Spleen (tissue), 13 donors: ENCODE measurements at places on chromosomes 1 and 21.

- no peak for DNase-seq
Measured at GRCh38 chr1:111886741-111887140, 102.7 kb downstream of the KCND3 start.

DNA sequence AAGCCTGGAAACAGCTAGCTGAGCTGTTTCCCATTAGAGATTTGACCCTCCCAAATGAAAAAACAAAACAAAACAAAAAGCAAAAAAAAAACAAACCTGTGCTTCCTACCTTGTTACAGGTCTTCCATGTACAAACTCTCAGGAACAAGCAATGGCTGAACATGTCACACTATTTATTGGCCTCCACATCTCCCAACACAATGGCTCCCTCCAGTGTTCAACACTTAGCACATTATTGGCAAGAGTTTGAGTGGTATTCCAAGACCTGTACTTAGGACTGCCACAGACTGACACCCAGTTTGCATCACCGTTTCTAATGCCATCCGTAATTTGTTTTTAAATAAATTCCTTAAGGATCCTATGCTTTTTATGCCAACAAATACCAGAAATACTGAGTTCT lies 195.0 kb upstream of the OLFM3 start:
- DNase-seq = no peak

DNA sequence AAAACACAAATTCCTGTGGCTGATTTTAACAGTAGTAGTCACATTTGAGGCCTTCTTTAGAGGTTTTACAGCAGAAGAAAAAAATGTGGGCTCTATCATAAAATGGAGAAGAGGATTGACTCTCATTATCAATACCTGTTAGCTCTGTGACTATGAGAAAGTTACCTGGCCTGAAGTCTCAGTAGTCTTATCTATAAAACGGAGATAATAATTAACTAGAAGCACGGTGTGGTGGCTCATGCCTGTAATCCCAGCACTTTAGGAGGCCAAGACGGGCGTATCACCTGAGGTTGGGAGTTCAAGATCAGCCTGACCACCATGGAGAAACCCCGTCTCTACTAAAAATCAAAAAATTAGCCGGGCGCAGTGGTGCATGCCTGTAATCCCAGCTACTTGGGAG lies 90.4 kb upstream of the PLPPR4 start:
- DNase-seq = no peak

DNA sequence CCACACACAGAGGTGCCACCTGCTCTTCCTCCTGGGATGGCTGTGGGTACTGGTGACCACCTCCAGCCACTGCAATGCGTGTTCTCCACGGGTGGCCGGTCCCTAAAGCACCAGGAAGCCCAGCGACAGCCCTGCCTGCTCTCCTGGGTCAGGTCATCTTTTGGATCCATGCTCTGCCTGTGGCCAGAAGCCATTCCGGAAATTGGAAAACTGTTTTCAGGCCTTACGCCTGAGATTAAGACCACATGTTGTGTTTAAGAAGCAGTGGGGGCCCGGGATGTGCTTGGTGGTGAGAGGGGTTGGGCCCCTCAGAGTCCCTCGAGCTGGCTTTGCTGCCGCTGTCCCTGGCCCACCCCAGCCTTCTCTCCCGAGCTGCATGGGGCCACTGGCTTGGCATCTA lies 150.8 kb downstream of the PEX14 start:
- DNase-seq = peak; percentile 33

DNA sequence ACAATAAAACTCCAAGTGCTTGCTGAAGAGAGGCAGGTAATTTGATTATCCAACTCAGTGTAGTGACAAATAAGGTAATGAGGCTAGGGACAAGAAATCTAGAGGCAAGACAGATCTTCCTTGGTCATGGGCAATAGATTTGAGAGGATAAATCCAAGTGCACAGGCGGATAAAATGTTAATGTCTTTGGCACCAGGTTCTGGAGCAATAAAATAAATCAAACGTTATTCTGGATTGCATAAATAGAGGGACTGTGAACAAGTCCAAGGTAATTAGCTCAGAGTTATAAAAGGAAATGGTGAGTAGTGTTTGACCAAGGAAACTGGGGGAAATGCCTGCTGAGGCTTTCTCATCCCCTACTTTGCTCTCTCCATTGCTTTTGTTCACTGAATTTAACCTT lies 329.3 kb upstream of the PROX1 start:
- no peak for DNase-seq

GRCh38 chr1:26771643-26772321 lies 16.0 kb upstream of the PIGV start:
- no peak for DNase-seq

GRCh38 chr1:200116324-200116723 lies 88.8 kb downstream of the NR5A2 start:
- no peak for DNase-seq

- no peak for DNase-seq
Measured at GRCh38 chr1:42319128-42319851, 15.7 kb downstream of the FOXJ3 start.

DNA sequence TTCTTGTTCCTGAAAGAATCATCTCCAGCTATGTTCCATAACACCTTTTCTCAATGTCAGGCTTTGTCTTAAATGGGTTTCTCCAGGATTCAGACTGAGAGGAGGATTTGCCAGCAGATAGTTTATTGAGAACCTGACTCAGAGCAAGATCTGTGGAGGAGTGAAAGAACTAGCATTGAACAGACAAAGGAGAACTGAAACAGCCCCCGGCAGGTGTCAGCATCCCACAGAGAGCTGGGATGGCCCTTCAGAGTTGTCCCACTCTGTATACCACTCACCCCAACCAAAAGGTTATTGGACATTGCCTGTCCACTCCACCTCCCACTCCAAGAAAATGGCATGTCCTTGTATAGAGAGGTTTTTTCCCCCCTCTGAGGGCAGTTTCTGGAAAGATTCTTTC lies 270.7 kb downstream of the PAPPA2 start:
- no peak for DNase-seq

GRCh38 chr1:190168116-190168892 lies 309.4 kb downstream of the BRINP3 start:
- DNase-seq = no peak

DNA sequence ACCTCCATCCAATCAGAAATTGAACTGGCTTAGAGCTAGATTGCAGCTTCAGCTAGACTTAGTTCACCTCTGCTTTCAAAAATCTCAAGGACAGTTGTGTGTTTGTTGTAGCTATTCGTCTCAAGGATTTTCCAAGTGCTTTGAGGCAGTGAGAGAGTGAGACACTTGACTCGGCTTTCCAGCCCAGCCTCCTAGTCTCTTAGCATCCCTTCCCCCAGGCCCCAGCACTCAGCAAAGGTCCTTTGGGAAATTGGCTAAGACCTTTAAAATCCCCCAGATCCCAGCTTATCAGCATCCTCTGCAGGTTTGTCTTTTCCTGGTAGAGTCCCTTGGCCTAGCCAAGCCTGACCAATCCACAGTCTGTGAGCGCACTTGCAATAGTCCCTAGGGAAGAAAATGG lies 47.9 kb upstream of the PROX1 start:
- DNase-seq = no peak

DNA sequence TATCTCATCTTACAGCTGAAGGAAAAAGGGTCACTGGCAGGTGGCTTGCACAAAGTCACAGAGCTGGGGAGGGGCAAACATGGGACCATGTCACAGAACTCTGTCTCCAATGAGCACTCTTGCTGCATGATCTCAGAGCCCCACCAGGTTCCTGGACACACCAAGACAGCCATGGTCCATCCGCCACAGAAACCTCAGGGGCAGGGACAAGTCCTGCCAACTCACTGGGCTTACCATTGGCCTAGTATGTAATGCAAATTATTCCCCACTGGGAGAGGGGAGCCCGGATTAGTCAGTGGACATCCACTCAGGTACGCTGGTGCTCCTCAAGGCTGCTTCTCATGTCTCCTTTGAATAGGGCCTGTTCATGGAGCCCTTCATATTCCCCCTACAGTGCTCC lies 14.2 kb downstream of the S100A7A start:
- no peak for DNase-seq

- DNase-seq = peak; percentile 47
Measured at GRCh38 chr1:911875-912739, 11.6 kb upstream of the SAMD11 start.

- DNase-seq = no peak
Measured at GRCh38 chr1:79817031-79817560, 810.6 kb upstream of the ADGRL4 start.

- peak; percentile 19 for DNase-seq
Measured at GRCh38 chr1:7539769-7540175, 231.3 kb upstream of the VAMP3 start.

DNA sequence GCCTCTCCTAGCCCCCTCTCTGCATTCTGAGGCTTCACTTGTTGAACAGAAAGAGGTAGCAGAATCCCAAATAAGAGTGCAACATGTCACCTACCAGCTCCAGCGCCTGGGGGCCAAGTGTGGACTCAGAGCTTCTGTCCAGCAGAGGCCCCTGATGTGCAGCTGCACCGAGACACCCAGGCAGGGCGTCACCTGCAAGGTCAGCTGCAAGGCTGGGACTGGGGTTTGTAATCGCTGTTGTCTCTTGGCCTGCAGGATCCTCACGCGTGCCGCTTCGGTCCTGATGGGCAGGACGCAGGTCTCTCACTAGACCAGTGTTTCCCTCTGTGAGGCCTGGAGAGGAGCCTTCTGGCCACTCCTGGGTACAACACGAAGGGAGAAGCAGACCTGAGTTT lies 4.3 kb upstream of the SLX9 start:
- peak; percentile 74 for DNase-seq

GRCh38 chr1:221522529-221522940 lies 219.4 kb downstream of the DUSP10 start:
- no peak for DNase-seq

DNA sequence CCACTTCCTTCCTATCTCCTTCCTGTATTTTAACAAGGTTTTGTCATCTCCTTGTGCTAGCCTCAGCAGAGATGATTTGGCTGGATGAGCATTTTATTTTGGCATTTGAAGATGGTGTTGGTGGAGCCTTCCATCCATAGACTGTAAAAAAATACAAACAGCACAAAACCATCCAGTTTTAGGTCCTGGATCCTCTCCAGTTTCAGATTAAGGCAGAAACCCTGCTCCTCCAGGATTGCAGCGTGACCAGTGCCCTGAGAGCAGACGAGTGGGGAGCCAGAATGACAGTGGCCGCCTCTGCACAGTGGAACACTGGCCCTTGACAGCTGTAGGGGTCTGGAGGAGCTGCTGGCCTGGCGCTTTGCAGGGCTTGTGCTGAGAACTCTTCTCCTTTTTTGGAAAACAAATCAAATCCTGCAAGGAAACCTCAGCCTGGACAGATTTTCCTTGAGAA lies 72.2 kb upstream of the GADD45A start:
- no peak for DNase-seq

DNA sequence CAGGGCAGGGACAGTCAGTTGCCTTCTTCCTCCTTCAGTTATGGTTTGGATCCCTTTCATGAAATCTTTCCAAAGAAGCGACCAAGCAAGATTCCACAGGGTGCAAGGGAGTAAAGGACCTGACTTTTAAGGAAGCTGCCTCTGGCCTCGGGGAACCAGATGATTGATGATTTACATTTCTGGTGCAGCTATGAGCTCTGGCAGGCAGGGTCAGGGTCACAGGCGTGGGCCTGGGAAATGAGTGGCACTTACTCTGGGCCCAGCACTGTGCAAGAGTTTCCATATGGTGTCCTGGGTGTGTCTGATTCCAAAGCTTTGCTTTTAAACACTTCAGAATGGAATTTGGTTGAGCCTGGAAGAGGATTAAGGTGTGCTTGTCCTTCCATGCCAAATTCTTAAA lies 7.2 kb upstream of the CRABP2 start:
- no peak for DNase-seq

DNA sequence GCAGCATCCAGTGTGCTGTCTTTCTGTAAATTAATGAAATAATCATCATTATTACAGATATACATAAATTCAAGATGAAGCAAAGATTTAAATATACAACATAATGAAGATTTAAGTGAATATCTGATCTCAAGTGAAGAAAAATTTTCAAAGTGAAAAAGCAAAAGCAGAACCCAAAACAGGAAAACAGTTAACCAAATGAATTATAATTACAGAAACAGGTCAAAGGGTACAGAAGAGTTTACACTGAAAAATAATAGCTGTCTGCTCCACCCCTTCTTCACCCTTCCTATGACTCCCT lies 44.8 kb upstream of the GTF2B start:
- no peak for DNase-seq

DNA sequence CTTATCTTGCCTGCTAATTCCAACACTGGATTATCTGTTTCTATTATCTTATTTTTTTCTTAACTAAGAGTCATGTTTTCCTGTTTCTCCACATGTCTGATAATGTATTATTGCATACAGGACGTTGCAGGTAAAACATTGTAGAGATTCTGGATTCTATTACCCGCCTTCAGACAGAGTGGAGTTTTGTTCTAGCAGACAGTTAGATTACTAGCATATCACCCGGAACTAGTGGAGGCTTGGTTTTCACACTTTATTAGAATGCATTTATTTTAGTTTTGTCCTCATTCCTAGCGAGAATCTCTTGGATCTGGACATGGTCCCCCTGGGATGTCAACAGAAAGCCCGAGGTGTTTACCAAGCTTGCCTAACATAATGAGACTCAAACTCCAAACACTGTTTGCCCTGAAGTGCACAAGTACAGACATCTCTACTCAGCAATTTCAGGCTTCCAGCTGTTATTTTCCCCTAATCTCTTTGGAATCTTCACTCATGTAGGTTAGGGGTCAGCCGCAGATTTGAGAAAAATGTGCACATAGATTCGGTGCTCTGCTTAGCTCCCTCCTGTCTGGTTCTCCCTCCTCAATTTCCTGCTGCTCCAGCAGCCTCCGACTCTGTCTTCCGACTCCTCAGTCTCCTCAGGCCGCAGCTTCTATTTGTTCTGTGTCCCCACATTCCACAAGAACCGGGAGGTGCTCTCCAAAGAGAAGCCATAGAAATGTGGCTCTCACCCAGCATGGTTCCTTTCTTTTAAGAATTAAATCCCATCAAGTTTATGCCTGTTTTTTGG lies 36.8 kb upstream of the PTPRF start:
- no peak for DNase-seq

DNA sequence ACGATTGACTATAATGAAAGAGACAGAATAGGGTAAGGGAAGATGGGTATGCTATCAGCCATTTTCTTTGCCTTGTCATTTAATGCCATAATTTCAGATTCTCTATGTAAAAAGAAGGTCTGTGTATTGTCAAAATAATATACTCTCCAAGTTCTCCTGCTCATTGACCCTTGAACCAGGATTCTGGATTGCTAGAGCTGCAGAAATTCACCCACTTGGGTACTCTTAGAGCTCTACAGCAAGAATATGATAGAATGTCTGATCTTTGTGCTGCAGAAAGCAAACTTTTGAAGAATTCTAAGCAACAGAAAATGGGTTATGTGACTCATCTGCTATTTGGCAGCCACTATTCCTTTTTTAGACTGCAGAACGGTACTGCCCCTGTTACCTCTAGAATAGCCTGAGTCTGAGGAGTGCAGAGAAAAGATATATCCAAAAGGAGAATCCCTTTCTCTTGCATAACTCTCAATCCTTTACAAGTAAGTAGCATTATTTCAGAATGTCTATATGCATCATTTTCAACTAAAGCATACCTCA lies 78.2 kb upstream of the TENT5C start:
- DNase-seq = no peak
